Activated CD4-positive, CD25-positive, alpha-beta regulatory T cell treated with anti-CD3 and anti-CD28 coated beads, Interleukin-2, amount 50 U/mL, for 72 hours (primary cell): ENCODE measurements at places on chromosomes 12 and 14.

DNA sequence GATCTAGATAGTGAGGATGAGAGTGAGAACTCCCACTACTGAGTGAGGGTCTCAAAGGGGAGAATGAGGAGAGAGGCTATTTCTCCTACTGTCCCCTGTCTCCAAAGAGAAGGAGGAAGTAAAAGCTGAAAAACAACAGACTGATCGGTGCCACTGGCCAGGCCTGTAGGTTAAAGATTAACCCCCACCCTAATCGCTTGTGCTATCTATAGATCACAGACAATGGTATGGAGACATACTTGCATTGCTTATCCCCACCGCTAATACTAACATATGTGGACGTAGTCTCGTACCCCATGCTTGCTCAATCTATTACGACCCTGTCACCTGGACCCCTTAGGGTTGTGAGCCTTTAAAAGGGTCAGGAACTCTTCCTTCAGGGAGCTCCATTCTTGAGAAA lies 777.9 kb upstream of the TMEM132C start:
- no peak for DNase-seq

- DNase-seq: no peak
These were observed 14.1 kb upstream of the NT5DC3 start for GRCh38 chr12:103855036-103855712.

GRCh38 chr14:76486251-76486743 lies 110.4 kb downstream of the ESRRB start:
- DNase-seq: no peak

DNA sequence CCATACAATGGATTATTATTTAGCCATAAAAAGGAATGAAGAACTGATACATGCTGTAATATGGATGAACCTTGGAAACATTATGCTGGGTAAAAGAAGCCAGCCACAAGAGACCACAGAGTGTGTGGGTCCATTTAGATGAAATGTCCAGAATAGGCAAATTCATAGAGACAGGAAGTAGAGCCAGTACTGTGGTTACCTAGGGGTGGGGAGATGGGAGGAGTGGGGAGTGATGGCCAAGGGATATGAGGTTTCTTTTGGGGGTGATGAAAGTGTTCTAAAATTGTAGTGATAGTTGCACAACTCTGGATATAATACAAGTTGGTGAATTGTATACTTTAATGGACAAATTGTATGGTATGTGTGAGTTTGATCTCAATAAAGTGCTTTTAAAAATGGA lies 18.6 kb downstream of the JDP2 start:
- DNase-seq: no peak

GRCh38 chr12:54525383-54525782 lies 24.0 kb upstream of the PDE1B start:
- no peak for DNase-seq

GRCh38 chr14:90300611-90301047 lies 31.1 kb downstream of the NRDE2 start:
- no peak for DNase-seq

DNA sequence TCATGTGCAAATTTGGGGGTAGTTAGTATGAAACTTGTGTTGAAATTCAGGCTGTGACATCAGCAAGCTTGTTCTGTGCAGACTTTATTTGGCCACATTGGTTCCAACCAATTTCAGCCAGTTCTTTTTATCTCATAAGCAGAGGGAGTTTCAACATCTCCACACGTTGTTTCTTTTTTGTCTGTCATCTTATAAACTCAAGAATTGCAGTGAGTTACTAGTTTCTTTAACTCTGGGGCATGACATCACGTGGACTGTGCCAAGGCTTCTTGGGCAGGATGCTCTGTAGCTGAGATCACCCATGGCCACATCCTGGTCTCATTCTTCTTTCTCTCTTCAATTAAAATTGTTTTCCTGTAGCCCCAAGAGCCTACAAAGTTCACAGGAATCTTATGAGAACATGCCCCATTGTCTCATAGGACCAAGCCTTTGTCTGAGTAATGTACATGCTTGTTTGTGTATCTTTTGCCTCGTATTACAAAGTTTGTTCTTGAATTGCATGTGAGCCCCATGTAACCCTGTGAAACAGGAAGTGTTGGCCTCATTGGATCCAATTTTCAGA lies 982.0 kb upstream of the TMEM132C start:
- no peak for DNase-seq

DNA sequence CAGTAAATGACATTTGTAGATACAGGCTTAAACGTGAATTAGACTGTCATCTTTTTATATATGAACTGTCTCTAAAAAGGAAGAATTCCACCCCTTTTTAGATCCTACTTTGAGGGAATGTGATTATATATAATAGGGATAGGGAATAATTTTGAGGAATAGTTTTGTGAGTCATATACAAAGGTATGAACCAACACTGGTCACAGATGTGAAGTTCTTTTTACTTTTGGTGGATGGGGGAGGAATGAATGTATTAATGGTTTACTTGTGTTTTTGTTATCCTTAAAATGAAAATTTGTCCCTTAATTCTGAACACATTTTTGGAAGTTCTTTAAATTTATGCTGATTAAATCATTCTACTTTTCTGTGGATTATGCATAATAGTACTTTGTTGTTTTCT lies 30.4 kb downstream of the FRS2 start:
- DNase-seq: no peak
